Head of caudate nucleus (tissue), 42 donors: ENCODE measurements at places on chromosomes 5 and 9.

DNA sequence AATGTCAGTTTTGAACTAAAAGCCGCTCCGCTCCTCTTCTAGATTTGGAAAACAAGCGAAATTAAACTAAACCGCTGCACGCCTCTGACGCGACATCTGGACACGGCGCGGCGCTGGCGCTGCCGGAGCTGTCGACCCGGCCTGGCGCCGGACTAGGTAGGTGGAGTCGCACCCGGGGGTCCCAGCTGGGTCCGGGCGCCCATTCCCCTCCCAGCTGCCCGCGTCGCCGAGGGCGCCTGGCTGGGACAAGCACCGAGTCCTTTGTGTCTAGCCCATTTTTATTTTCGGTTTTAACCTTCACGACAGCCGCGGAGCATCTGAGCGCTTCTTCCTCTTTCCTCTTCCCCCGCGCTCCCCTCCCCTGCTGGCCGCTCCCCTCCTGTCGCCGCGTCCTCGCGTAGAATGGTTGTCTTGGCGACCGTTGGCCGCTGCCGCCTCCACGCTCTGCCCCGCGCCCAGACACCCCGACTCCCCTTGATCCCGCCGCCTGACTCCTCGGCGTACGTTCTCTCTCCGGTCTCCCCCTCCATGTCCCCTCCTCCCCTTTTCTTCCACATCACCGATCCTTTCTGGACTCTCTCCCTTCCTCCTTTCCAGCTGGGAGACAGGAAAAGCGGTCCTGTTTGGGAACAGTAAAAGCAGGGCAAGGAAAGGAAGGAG, 545 bp downstream of the CDKN2B-AS1 start:
- peak; percentile 62 for DNase-seq

- no peak for DNase-seq
These were observed 244.8 kb downstream of the GLIS3 start for GRCh38 chr9:4055032-4055431.

GRCh38 chr9:34124099-34124498, 2.4 kb downstream of the DCAF12 start:
- DNase-seq: no peak

DNA sequence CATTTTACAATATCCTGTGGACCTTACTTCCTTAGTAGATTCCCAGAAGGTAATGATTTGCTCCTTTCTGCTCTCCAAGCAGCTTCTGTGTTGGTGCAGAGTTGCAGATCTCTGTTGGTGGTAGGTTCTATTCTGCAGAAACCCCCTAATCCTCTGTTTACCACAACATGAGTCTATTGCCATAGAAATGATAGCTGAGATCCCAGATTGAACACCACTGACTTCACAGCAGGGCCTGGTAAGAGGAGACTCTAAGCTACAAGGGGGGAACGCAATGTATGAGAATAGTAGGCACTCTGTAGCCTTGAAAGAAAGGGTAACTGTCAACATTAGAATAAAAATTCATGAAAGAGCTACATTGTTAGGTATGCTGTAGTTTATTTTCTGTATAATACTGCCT, 59.5 kb downstream of the MUSK start:
- no peak for DNase-seq

DNA sequence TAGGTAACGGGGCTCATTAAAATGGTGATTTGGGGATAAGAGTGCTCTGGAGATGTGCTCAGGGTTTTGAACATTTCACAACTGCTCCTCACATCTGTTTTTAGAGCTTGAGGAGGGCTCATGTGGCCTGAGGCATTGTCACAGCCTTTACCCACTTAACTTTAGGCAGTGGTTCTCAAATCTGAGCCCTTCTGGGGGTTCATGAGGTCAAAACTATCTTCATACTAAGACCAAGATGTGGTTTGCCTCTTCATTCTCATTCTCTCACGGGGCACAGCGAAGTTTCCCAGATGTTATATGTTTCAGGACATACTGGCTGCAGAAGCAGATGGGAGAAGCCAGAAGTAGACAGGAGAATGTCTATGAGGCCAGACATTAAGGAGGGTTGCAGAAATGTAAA, 38.4 kb downstream of the STXBP1 start:
- DNase-seq: no peak

GRCh38 chr9:120735415-120736126, 21.3 kb upstream of the MEGF9 start:
- no peak for DNase-seq

- DNase-seq: no peak
These were observed 16.0 kb upstream of the IL33 start for GRCh38 chr9:6199596-6199995.

- DNase-seq: peak; percentile 39
These were observed 887 bp upstream of the MAP3K1 start for GRCh38 chr5:56814361-56814962.

- no peak for DNase-seq
These were observed 4.2 kb downstream of the SMC5 start for GRCh38 chr9:70262948-70263347.

DNA sequence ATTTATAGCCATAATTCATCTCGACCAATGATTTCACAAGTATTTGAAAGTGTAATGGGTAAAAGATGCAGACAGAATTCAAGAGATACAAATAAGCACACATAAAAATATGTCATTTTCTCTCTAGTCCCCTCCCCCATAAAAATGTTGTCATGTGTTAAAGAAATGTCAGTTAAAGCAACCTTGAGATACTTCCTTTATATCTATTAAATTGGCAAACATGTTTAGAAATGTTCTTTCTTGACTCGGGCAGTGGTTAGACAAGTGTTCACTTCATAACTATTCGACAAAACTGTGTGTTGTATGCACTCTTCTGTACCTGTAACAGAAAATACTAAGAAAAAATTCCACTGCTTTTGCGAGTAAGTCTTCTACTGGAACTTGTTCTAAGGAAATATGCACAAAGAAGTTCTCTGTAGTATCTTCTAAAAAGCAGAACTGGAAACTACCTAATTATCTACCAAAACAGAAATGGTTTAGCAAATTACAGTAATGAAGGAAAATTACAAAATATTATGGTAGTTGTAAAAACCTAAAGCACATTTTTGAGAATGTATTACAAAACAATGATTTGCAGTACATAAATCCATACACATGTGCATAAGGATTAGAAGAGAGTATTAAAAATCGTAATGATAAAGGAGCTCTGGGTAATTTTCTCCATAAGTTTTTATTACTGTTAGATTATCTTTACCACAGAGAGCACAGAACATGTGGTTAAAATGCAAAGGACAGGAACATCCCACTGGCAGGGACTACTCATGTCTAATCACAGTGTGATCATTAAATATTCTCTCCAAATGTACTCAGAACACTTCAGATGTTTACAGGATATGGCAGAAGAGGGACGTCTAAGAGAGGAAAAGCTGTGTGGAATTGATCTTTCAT, 35.9 kb downstream of the FBXW2 start:
- no peak for DNase-seq

- DNase-seq: no peak
These were observed 27.6 kb upstream of the NFIB start for GRCh38 chr9:14341437-14342122.

DNA sequence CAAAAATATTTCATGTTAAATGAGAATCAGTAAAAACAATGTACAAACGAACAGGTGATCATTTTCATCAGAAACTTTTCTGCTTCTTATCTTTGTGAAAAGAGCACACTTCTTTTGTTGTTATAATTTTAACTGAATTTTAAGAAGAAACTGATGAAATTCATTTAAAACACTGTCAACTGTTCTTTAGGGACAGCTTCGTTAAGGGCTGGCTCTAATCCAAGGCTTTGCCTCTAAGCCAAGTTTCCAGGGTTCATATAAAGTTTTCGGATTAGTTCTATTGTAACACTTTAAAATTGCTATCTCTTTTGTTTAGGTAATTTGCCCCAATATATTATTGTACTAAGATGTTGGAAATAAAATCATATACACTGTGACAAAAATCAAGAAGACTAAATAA, 559.2 kb downstream of the TUSC1 start:
- no peak for DNase-seq

GRCh38 chr5:98735806-98736507, 37.5 kb upstream of the RGMB start:
- no peak for DNase-seq

- no peak for DNase-seq
These were observed 227.3 kb upstream of the GLRA1 start for GRCh38 chr5:152151940-152152339.

DNA sequence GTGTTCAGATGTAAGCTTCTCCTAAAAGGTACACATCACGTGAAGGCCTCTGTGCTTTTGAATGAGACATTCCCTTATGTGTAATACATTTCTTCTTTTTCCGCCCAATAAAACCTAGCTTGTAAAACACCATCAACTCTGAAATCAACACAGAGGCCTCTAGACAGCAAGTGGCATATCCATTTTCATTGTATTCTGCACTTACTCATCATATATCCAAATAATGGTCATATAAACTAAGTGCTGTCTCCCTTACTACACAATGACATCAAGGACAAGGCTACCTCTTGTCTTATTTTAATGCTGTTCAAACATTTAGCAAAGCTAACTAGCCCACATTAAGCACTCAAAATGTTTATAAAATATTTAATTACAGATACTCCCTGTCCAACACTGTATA, 108.5 kb downstream of the ELAVL2 start:
- DNase-seq: no peak

- no peak for DNase-seq
These were observed 14.7 kb downstream of the TLN1 start for GRCh38 chr9:35717132-35717870.

- DNase-seq: no peak
These were observed 1.4 kb upstream of the ANKRD33B start for GRCh38 chr5:10562201-10563109.

DNA sequence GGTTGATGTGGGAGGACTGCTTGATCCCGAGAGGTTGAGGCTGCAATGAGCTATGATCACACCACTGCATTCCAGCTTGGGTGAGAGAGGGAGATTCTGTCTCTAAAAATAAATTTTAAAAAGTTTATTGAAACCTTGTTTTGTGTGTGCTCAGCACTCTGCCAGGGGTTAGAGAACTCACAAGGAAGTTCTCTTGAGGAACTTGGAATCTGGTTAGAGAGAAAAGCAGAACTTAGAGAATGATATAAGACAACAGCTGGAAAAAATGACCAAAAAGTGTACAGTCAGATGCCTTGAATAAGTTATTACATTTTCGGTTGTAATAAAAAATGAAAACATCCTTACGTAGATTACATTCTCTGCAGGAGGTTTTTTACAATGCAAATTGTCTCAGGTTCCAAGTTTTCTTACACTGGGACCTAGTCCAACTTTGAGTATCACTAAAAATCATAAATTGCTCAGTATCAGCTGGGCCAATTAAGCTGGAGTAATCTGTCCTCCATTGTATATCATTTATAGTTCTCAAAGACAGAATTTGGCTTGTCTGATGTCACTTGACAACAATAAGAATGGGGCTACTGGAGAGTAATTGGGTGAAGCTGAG, 21.7 kb upstream of the TENT2 start:
- DNase-seq: no peak

DNA sequence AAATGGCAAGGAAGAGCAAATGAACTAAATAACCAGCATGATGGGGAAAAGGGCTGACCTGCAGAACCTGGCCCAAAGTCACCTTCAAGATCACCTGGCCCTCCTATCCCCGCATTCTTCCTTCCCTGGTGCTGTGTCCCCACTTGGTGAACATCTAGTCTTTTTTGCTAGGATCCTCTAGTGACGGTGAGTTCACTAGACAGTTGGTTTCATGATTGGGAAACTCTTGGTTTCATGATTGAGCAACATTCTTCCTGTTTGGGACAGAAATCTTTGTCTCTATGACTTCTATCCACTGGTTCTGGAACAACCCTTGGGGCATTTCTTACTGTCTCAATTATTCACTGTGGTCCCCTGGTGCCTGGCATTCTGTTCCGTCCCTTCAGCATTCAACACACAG, 50.2 kb upstream of the DAB2IP start:
- DNase-seq: no peak

DNA sequence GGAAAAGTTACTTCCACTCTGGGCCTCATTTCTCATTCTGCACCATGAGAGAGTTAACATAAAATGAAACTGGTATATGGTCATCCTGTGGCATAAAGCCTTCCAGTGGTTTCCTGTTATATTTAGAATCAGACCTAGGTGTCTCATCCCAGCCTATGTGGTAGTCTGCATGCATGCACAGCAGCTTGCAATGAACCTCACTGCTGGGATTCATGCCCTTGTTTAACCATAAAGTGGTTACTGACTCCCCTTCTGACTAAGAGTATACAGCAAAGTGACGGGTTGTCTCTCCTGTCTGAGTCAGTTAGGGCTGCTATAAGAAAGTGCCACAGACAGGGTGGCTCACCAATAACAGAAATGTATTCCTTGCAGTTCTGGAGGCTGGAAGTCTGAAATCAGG, 14.7 kb upstream of the TDRD7 start:
- DNase-seq: no peak

GRCh38 chr9:9387511-9388115, 1225.2 kb downstream of the PTPRD start:
- DNase-seq: no peak

GRCh38 chr5:178434851-178435250, 155.3 kb downstream of the COL23A1 start:
- DNase-seq: peak; percentile 52

DNA sequence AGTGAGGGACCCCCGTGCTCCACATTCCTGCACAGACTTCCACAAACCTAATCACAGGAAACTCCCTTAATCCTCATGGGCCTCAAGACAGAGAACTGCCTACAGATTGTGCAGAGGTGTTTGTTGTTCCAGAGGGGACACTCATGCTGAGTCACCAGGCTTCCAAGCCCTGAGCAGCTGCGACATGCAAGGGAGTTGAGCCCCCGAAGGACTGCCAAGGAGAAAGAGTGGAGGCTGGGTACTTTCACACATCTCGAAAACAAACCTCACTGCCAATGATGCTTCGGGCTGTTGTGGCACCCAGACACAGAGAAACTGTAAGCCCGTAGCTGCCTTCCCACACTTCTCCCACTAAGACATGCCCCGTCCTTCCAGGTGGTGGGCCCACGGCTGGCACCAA, 480.8 kb downstream of the CDH12 start:
- DNase-seq: no peak

DNA sequence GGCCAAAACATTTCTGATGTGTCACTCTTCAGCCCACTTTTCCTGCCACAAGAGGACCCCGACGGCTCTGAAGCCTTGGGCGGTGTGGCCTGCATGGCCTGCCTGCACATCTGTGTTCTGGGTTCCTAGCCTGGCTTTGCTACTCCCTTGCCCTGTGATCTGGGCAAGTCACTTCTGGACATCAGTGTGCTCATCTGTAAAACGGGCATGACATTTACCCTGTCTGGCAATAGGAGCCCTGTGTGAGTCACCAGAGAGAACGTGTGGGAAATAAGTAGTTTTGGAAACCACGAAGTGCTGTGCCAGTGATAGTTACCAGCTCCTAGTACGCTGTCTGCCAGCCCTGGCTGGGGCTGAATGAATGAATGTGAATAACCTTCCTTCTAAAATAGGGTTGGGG, 90.8 kb downstream of the MACROH2A1 start:
- DNase-seq: no peak
